Smooth muscle cell of trachea (primary cell): ENCODE measurements at places on chromosomes 6 and 20. TPM values are rescaled to one million over a fixed set of nuclear protein-coding genes. Genes with fewer than 3 reads are reported as not detected.

Gene SNPH
- 12.8 and 22.7 TPM in 2 replicates for total RNA-seq

Gene ADGB
- not detected in 2 replicates for total RNA-seq

Gene FYN
- total RNA-seq: 45.2 and 87.5 TPM in 2 replicates

Gene PDYN
- not detected in 2 replicates for total RNA-seq

Gene MRPL18
- total RNA-seq: 78.4 and 107 TPM in 2 replicates

Gene MOG
- total RNA-seq: not detected in 2 replicates

Gene GGT7
- total RNA-seq: 14.4 and 20.7 TPM in 2 replicates

Gene GNMT
- 0.15 and 0.17 TPM in 2 replicates for total RNA-seq

Gene FOXF2
- total RNA-seq: 55.7 and 70.8 TPM in 2 replicates

Gene ABHD16B
- not detected in 2 replicates for total RNA-seq

Gene BPIFB1
- total RNA-seq: not detected in 2 replicates

Gene MICAL1
- total RNA-seq: 60.5 and 72.6 TPM in 2 replicates

Gene PTCHD4
- total RNA-seq: 0.15 and 3.5 TPM in 2 replicates

Gene RNF217
- total RNA-seq: 10.9 and 14.0 TPM in 2 replicates

Gene NOX3
- total RNA-seq: not detected in 2 replicates

Gene HSPA12B
- total RNA-seq: 2.6 and 5.1 TPM in 2 replicates

Gene CEP57L1
- total RNA-seq: 19.8 and 32.4 TPM in 2 replicates

Gene DYNLT2
- 0.99 and 1.5 TPM in 2 replicates for total RNA-seq

Gene KHDC1L
- not detected in 2 replicates for total RNA-seq

Gene PGK2
- total RNA-seq: not detected in 2 replicates

Gene FAM209A
- total RNA-seq: not detected in 2 replicates

Gene NOTCH4
- total RNA-seq: 1.3 and 2.0 TPM in 2 replicates

Gene TCF21
- 35.1 and 65.0 TPM in 2 replicates for total RNA-seq

Gene DEFB132
- total RNA-seq: not detected in 2 replicates

Gene NNAT
- total RNA-seq: 1.5 TPM in 2 replicates

Gene PACRG
- 1.3 TPM in 1 of 2 replicates, not detected in the other for total RNA-seq

Gene LY6G6C
- not detected in 2 replicates for total RNA-seq

Gene SIRPG
- not detected in 2 replicates for total RNA-seq

Gene PARD6B
- total RNA-seq: 0.44 and 0.66 TPM in 2 replicates

Gene HLA-DRB1
- total RNA-seq: 0.17 TPM in 1 of 2 replicates, not detected in the other

Gene RBBP8NL
- not detected in 2 replicates for total RNA-seq

Gene TP53RK
- total RNA-seq: 13.2 and 18.9 TPM in 2 replicates

Gene ZC2HC1B
- not detected in 2 replicates for total RNA-seq

Gene RNF182
- total RNA-seq: 2.3 and 3.8 TPM in 2 replicates

Gene OR12D3
- not detected in 2 replicates for total RNA-seq

Gene WFDC10B
- not detected in 2 replicates for total RNA-seq

Gene C20orf96
- total RNA-seq: 3.0 and 7.9 TPM in 2 replicates

Gene LPIN3
- 5.4 and 9.9 TPM in 2 replicates for total RNA-seq

Gene EYA4
- 26.2 and 29.9 TPM in 2 replicates for total RNA-seq
